ENCODE measurements at places on chromosomes 7 and 10. TPM values are rescaled to one million over a fixed set of nuclear protein-coding genes. Genes with fewer than 3 reads are reported as not detected.
A peak's percentile ranks its signal among the peaks of the same experiment; 100 is the strongest.

- H3K4me1 ChIP-seq = peaks cover 35% of the 10 kb centered on the region
- no peaks in the 10 kb centered on the region for H3K36me3 ChIP-seq
- H3K27ac ChIP-seq = peak overlapping the region; percentile 42
Measured at GRCh38 chr10:102313221-102313896, 68.0 kb downstream of the GBF1 start.

DNA sequence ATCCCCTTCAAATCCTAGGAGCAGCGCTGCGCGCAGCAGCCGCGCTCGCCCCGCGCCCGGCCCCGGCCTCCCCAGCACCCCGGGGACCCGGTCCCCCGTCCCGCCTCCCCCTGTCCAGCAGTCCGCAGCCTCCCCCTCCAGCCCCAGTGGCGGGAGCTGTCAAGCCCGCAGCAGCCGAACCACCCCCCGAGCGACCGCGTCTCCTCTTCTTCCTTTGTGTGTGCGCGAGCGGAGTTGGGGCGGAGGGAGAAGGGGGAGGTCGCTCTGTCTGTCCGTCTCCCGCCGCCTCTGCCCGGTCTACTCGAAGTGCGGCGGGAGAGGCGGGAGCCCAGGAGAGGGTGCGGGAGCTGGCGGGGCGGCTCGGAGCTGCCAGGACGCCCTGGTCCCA, 375 bp upstream of the CHN2 start:
- H3K4me3 ChIP-seq = peak overlapping the region; percentile 68
- H3K27me3 ChIP-seq = no peaks in the 10 kb centered on the region
- no peak overlapping the region for H3K27ac ChIP-seq

DNA sequence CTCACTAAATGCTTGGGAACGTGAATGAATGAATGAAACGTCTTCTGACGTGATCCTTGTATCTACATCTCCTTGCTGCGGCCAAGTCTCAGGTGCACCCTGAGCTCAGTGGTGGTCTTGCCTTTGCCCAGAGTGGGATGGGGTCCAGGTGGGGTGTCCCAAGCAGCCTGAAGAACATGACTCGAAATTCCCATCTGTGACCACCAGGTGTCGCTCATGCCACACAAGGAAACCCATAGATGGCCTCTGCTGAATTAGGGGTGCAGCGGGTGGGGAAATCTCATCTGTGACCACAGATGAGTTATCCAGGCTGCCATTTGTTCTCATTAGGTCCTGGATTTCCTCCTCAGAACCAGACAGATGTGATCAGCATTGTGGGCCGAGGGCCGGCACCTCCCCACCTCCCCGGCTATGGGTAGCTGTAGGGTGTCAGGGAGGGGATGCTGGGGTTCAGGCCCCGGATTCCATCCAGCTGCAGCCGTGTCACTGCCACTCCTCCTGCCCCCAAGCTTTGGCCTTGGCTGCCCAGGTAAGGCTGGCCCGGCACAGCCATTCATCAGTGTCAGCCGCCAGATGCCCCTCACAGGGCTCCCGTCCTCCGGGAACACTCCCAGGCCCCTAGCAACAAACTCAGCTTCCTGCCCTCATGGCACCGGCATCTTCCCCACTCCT, 21.0 kb upstream of the GNA12 start:
- no peak overlapping the region for H3K4me3 ChIP-seq
- no peak overlapping the region for H3K27ac ChIP-seq
- H3K36me3 ChIP-seq = no peaks in the 10 kb centered on the region
- peak; percentile 85 for DNase-seq

DNA sequence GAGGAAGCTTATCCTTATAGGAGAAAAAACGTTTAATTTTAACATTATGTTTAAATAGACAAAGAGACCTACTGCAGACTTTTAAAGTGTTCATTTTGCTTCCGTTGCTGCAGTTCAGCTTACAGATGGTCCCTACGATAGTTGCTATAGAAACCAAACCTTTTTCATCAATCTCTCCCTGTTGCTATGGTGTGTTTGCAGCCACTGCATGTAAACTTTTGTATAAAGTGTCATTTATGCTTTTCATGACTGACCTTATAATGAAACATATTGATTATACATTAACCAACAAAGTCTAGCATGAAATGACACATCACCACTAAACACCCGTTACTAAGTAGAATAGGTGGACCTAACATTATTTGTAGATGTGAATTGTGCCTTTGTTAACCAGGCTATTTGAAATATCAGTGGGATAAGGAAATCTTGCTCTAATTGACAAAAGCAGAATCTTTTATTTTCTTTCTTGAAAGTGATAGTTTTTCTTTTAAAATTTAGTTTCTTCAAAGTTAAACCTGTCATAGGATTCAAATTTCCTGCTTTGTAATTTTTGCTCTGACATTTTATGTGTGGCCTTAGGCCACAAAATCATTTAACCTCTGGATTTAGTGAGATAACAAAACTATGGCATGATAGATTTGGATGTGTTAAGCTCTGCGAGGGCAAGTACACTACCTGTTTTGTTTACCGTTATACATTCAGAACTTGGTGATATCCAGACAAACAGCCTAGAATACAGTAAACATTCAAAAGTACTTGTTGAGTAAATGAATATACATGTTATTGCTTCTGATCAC, 64.0 kb downstream of the CACNB2 start:
- no peak overlapping the region for H3K4me3 ChIP-seq
- H3K27ac ChIP-seq = peak overlapping the region; percentile 75
- no peaks in the 10 kb centered on the region for H3K27me3 ChIP-seq

STOX1 gene
- 2.9 TPM for total RNA-seq

GRCh38 chr7:43750016-43750887, 8.2 kb upstream of the BLVRA start:
- H3K27ac ChIP-seq = no peak overlapping the region
- H3K4me1 ChIP-seq = no peaks in the 10 kb centered on the region
- no peaks in the 10 kb centered on the region for H3K27me3 ChIP-seq
- DNase-seq = no peak
- H3K4me3 ChIP-seq = no peak overlapping the region

GRCh38 chr10:24425151-24425550, 216.2 kb downstream of the KIAA1217 start:
- no peaks in the 10 kb centered on the region for H3K27me3 ChIP-seq
- no peak for DNase-seq
- no peak overlapping the region for H3K4me3 ChIP-seq
- H3K36me3 ChIP-seq = no peaks in the 10 kb centered on the region
- no peaks in the 10 kb centered on the region for H3K4me1 ChIP-seq
- no peak overlapping the region for H3K27ac ChIP-seq

DNA sequence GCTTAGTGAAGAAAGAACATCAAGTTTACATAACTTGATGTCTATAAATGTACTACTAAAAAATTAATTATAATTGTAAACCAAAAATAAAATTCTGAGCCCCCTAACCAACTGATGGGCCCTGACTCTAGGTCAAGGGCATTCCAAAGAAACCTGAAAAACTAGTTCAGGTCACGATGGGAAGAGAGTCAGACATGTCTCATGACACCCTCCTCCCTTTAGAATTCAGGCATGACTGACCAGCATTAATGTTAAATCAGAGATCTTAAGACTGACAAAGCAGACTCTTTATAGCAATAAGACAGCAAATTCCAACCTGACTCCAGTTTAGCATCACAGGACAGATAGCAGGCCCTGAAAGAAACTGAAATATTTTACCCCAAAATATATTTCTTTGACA, 21.6 kb upstream of the OTUD1 start:
- no peak overlapping the region for H3K4me3 ChIP-seq
- H3K27ac ChIP-seq = no peak overlapping the region
- no peaks in the 10 kb centered on the region for H3K36me3 ChIP-seq
- no peaks in the 10 kb centered on the region for H3K27me3 ChIP-seq
- DNase-seq = no peak

- no peaks in the 10 kb centered on the region for H3K27me3 ChIP-seq
- H3K4me1 ChIP-seq = no peaks in the 10 kb centered on the region
- no peak for DNase-seq
- H3K27ac ChIP-seq = no peak overlapping the region
- no peaks in the 10 kb centered on the region for H3K36me3 ChIP-seq
Measured at GRCh38 chr10:48806342-48806741, 121.7 kb downstream of the WDFY4 start.
